ENCODE measurements at places on chromosomes 3 and 15. TPM values are rescaled to one million over a fixed set of nuclear protein-coding genes. Genes with fewer than 3 reads are reported as not detected.

Gene ERICH6
- total RNA-seq, result 0.48 TPM

Gene CSPG5
- total RNA-seq, result 0.96 TPM

Gene SCG5
- 11.1 TPM for total RNA-seq

Gene NR2E3
- 2.9 TPM for total RNA-seq

Gene XYLB
- total RNA-seq, result 7.9 TPM

Gene STRIT1
- total RNA-seq, result not detected

Gene SLC51A
- not detected for total RNA-seq

GRCh38 chr15:92448370-92448769, 54.7 kb downstream of the ST8SIA2 start:
- no peaks in the 10 kb centered on the region for H3K36me3 ChIP-seq
- DNase-seq, result no peak
- H3K27me3 ChIP-seq, result no peaks in the 10 kb centered on the region
- H3K4me3 ChIP-seq, result no peak overlapping the region

GRCh38 chr3:42369832-42370231, 40.6 kb downstream of the LYZL4 start:
- H3K4me3 ChIP-seq, result no peak overlapping the region
- H3K4me1 ChIP-seq, result no peaks in the 10 kb centered on the region
- no peak for DNase-seq
- peak overlapping the region; percentile 48 for H3K27ac ChIP-seq
- H3K36me3 ChIP-seq, result no peaks in the 10 kb centered on the region

GRCh38 chr15:38690719-38691332, 126.2 kb upstream of the RASGRP1 start:
- DNase-seq, result peak; percentile 32
- no peak overlapping the region for H3K4me3 ChIP-seq
- no peaks in the 10 kb centered on the region for H3K27me3 ChIP-seq
- no peaks in the 10 kb centered on the region for H3K36me3 ChIP-seq
- no peaks in the 10 kb centered on the region for H3K4me1 ChIP-seq

DNA sequence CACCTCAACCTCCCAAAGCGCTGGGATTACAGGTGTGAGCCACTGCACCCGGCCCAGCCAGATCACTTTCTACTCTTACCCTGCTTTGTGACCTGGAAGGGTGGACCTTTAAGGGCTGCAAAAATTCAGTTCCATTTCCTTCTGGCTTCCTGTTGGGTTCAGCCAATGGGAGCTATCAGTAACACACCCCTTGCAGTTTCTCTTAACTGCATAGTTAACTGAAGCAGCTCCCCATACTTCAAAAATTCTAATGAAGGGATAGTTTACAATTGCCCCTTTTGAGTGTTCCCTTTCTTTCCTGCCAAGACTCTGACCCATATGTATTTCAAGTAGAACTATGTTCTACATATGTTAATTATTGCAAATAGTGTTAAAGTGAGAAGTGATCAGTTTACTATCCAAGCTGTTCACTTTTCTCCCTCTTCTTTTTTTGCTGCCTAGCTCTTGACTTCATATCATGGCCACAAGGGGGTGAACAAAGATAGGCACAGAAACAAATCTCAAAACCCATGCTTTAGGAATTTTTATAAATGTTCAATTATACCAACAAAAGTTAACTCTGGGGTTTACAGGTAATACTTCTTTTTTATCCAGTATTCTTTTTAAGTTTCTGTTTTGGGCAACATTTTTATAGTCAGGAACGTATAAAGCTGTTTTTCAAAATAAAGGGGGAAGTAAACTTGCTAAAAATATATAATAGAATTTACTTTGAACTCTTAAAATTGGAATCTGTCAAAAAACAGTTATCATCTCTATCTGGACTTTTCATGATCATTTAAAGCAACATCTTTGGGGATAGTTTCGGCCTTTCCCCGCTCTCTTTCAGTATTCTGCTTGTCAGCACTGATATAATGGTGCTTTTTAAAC, 8.1 kb downstream of the PGBD4 start:
- H3K4me3 ChIP-seq, result no peak overlapping the region
- no peaks in the 10 kb centered on the region for H3K27me3 ChIP-seq
- DNase-seq, result no peak

- H3K4me3 ChIP-seq, result peak overlapping the region; percentile 99
- H3K27ac ChIP-seq, result no peak overlapping the region
- H3K27me3 ChIP-seq, result no peaks in the 10 kb centered on the region
- no peaks in the 10 kb centered on the region for H3K36me3 ChIP-seq
These were observed 614 bp downstream of the CHCHD6 start for GRCh38 chr3:126704494-126705214.

DNA sequence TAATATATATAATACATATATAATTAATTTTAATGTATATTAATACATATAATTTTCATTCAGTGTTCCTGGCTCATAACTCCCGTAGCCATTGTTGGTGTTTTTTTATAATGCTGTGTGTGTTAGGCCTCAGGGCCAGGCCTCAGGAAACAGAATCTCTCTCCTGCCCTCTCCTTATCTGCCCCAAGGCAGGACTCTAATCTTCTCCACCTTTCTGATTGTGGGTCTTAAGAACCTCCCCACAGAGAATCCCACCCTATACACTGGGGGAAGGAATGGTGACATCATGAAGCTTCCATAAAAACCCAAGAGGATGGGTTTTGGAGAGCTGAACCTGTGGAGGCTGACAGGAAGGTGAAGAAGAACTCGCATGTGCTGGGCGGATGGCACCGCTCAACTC, 4.0 kb upstream of the FMN1 start:
- no peak for DNase-seq
- no peaks in the 10 kb centered on the region for H3K27me3 ChIP-seq
- no peak overlapping the region for H3K4me3 ChIP-seq
- H3K4me1 ChIP-seq, result no peaks in the 10 kb centered on the region
- H3K36me3 ChIP-seq, result no peaks in the 10 kb centered on the region

GRCh38 chr15:74387141-74387541, 19.7 kb upstream of the CYP11A1 start:
- H3K27ac ChIP-seq, result peak overlapping the region; percentile 14
- peak; percentile 52 for DNase-seq
- H3K27me3 ChIP-seq, result no peaks in the 10 kb centered on the region
- no peaks in the 10 kb centered on the region for H3K36me3 ChIP-seq

GRCh38 chr15:41775651-41776050, 1.4 kb downstream of the MAPKBP1 start:
- DNase-seq, result no peak
- H3K27ac ChIP-seq, result peak overlapping the region; percentile 93
- H3K4me1 ChIP-seq, result peaks cover 15% of the 10 kb centered on the region
- H3K4me3 ChIP-seq, result peak overlapping the region; percentile 93
- no peaks in the 10 kb centered on the region for H3K27me3 ChIP-seq
- H3K36me3 ChIP-seq, result no peaks in the 10 kb centered on the region

DNA sequence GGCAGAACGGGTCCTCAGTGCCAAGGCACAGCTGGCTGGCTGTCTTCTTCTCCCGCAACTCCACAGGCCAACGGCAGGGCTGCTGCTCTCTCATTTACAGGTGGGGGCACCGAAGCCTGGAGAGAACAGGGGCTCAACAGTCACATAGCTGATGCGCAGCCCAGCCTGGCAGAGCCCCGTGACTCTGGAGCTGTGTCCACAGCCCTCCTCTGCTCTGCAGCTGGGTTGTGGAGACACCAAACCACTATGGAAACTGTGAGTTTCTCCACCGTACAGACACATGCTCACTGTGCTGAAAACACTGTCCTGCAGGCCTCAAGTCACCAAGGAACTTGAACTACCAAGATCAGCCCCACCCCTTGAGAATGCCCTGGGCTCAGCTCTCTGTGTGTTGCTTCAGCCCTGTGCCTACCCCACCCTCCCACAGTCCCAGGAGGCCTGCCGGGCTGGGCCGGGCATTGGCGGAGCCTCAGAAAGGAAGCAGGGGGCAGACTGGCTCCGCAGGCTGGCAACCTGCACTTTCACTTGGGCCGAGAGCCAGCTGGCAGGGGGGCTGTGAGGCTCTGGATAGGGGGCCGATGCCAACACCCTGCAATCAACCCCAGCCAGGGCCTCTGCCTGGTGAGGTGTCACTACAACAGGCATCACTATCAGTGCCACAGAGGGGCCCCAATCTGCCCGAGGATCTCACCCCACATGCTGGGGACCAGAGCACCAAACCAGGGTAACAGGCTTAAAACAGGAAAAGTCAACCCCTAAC, 113.7 kb upstream of the RPL32 start:
- no peaks in the 10 kb centered on the region for H3K36me3 ChIP-seq
- peak overlapping the region; percentile 62 for H3K27ac ChIP-seq
- peak overlapping the region; percentile 22 for H3K4me3 ChIP-seq
- peaks cover 12% of the 10 kb centered on the region for H3K4me1 ChIP-seq
- H3K27me3 ChIP-seq, result no peaks in the 10 kb centered on the region

- no peak overlapping the region for H3K27ac ChIP-seq
- no peak for DNase-seq
- no peak overlapping the region for H3K4me3 ChIP-seq
- no peaks in the 10 kb centered on the region for H3K4me1 ChIP-seq
These were observed 108.1 kb downstream of the PEAK1 start for GRCh38 chr15:77311618-77312398.

- no peaks in the 10 kb centered on the region for H3K36me3 ChIP-seq
- H3K27me3 ChIP-seq, result no peaks in the 10 kb centered on the region
- no peak overlapping the region for H3K4me3 ChIP-seq
These were observed 288.5 kb downstream of the VGLL3 start for GRCh38 chr3:86702381-86702958.

DNA sequence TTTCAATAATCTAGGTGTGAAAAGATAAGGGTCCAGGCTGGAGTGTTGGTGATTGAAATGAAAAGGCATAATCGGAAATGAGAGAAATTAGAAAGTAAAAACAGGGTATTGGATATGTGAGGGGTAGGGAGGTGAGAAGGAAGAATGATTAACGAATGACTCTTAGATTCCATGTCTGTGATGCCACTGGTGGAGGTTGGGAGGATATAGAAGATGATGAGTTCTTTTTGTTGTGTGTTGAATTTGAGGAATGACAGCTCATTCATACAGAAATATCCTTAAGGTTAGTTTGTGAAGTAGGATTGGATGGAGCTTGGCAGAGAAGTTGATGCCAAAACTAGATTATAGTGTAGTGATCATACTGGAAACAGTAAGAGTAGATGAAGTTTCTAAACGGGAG, 72.2 kb upstream of the CCNL1 start:
- no peak overlapping the region for H3K27ac ChIP-seq
- H3K4me1 ChIP-seq, result no peaks in the 10 kb centered on the region
- no peak overlapping the region for H3K4me3 ChIP-seq

DNA sequence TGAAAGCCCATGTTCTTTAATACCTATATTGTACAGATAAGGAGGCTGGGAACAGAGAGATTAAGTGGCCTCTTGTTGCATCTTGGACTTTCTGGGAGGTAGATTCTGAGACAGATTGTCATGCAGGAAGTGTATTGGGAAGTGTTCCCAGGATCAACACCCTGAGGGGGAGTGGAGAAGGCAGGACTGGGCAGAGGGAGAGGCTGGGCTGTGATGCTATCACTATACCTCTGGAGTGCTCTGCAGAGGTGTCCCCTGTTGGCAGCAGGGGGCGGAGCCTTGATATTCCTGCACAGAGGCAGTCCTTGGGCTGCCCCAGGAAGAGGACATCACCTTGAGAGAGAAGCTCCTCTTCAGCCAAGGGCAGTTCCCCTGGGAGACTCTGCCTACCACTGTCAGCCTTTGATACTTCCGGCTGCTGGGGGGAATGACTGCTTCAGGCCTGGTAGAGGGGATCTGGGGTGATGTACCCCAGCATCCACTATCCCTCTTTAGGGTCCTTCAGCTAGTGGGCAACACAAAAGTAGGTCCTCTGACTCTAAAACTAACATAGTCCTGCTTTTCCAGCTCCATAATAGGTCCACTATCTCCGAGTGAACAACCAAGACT, 97.4 kb upstream of the RNU6-1 start:
- H3K4me1 ChIP-seq, result no peaks in the 10 kb centered on the region
- no peak overlapping the region for H3K4me3 ChIP-seq
- H3K27ac ChIP-seq, result no peak overlapping the region
- H3K36me3 ChIP-seq, result no peaks in the 10 kb centered on the region
- no peaks in the 10 kb centered on the region for H3K27me3 ChIP-seq

DNA sequence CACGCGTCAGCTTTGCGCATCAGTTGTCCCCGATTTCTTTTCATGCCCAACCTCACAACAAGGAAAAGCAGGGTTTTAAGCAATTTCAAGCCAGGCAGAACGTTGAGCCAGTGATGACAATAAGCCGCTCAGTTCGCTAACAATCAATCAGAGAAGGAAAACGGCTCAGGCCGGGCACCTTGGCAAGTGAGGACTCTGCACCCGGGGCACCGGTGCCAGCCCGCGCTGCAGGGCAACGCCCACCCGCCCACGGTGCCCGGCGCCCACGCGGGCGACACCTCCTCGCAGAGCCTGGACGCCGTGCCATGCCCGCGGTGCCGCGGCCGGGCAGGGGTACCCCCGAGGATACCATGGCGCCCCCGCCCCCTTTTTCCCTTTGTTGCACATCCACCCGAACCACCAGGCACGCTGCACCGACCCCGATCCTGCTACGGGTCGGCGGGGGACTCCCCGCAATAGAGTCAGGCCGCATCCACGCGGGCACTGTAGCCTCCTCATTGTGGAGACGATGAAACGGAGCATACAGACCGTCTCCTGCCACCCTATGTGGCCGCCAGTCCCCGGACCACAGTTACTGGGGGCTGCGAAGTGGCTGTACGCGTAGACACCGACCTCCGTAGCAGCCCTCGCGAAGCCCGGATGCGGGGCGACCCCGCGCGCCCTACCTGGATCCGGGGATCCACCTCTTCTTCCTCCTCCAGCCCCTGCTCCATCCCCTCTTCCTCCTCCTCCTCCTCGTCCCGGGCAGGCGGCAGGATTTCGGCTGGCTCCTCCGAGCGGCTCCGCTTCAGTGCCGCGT, 581 bp downstream of the SH3BP5 start:
- H3K36me3 ChIP-seq, result no peaks in the 10 kb centered on the region
- peak overlapping the region; percentile 93 for H3K4me3 ChIP-seq
- no peaks in the 10 kb centered on the region for H3K27me3 ChIP-seq
- DNase-seq, result no peak
- peak overlapping the region; percentile 96 for H3K27ac ChIP-seq

DNA sequence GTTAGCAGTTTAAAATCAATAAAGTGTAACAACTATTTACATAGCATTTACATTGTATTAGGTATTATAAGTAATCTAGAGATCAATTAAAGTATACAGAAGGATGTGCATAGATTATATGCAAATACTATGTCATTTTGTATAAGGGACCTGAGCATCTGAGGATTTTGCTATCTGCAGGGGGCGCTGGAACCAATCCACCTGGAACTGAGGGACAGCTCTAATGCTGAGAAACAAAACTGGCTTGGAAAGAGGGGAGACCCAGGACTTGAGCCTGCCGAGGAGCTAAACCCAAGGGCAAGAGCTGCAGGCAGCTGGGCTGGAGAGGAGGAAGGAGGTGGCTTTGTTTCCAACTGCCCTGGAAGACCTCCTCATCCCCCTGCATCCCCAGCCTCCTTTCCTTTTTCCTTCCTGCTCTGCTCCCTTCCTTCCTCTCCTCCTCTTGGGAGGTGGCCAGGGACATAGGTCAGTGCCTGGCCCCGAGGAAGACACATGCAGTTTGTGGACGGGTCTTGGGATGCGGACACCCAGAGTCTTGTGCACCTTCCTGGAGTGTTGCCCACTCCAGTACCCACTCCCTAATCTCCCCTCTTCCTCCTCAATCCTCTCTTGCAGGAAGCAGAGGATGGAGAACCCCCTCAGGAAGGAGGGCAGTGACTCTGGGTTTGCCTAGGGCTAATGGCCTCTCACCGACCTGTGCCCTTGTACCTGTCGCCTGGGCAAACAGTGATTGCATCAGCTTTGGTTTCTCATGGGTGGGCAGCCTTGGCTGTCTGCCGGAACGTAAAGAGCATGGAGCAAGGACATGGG, 825 bp upstream of the RTP3 start:
- no peak for DNase-seq
- H3K4me3 ChIP-seq, result no peak overlapping the region
- no peaks in the 10 kb centered on the region for H3K4me1 ChIP-seq
- no peaks in the 10 kb centered on the region for H3K27me3 ChIP-seq

Measured in breast epithelium (tissue), 4 donors.